Activated CD4-positive, CD25-positive, alpha-beta regulatory T cell treated with anti-CD3 and anti-CD28 coated beads, Interleukin-2, amount 50 U/mL, for 24 hours (primary cell): ENCODE measurements at places on chromosomes 4 and X.

- ATAC-seq, result no peak
Measured at GRCh38 chr4:118280501-118281218, 72.1 kb downstream of the PRSS12 start.

GRCh38 chr4:29243851-29244250 lies 1476.3 kb upstream of the PCDH7 start:
- ATAC-seq, result no peak

- no peak for ATAC-seq
Measured at GRCh38 chr4:89572224-89572858, 264.6 kb downstream of the SNCA start.

DNA sequence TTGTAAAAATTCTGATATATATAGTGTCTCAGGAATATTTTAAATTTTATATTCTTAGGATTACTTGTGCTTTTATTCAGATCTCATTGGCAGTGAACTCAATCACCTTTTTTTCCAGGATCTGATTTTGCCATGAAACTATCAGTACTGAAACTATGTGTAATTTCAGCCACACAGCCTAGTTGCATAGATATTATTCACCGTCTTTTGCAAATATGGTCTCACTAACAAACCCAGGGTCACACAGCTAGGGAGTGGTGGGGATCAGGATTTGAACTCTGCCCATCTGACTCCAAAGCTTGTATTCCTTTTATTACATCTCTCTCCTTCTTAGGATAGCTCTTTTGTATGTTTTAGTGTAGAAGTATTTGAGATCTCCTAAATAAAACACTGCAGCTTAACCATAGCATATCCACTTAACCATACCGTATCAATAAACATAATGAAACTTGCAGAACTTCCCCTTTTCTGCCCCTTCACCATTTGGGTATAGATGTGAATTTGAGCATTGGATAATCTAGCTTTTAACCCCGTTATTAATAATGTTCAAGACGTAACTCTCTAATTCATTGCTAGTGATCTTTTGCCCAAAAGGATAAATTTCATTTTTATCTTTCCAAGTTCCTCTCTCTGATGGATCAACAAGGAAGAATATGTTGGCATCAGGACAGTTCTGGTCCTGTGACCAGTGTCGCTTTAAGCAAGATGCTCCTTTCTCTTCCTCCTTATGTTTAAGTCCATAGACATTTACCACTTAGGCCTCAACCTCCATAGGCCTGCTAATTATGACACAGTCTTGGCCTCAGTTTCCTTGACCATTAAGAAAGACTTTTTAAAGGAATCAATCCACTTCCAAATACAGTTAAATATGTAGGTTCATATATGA lies 74.6 kb downstream of the RAPGEF2 start:
- ATAC-seq, result no peak

DNA sequence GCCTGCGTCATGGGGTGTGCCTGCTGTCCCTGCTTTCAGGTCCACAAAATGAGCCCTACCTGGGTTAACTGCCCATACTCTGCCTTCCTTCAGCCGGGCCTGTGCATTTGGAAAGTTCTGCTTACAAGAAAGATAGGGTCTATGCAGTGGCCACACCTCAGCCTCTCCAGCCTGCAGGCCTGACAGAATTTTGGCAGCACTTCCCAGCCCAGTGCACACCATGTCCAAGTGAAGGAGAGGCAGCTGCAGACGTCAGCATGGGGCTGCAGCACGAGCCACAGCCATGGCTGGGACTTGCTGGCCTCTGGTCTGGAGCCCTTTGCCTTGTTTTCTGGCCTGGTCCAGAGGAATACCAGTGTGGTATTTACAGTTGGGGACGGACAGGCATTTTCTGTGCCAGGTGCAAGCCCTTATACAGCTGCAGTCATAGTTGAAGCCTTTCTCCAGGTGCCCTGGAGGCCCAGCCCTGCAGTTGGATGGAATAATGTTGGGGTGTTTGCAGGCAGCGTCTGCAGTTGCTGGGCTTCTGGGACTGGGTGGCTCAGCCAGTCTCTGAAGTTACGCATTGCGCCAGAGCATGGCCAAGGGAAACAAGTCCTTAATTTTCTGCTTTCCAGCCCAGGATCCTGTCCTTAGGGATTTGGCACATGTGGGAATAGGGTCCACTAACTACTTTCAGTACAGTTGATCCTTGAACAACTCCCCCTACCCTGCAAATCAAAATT lies 26.2 kb downstream of the JADE1 start:
- no peak for ATAC-seq

GRCh38 chrX:68429216-68429615 lies 4.1 kb downstream of the OPHN1 start:
- ATAC-seq, result no peak

GRCh38 chr4:158850800-158851644 lies 82.2 kb downstream of the FNIP2 start:
- no peak for ATAC-seq

DNA sequence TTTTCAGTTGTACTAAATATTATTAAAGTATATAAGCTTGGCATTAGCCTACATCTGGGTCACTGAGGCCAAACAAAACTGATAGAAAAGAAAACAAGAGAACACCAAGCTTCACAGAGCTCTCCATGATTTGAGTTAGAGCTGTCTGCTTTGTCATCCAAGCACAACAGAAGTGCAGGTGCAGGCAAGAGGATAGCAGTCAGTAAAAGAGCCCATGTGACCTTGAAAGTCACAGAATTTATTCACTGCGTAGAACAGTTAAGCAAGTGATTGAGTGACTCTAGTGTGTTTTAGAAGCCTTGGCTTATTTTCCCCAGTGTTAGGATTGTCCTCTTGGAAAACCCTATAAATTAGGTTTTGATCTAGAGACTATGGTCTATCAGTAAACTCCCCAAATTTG lies 49.4 kb upstream of the PRDM5 start:
- ATAC-seq, result no peak

DNA sequence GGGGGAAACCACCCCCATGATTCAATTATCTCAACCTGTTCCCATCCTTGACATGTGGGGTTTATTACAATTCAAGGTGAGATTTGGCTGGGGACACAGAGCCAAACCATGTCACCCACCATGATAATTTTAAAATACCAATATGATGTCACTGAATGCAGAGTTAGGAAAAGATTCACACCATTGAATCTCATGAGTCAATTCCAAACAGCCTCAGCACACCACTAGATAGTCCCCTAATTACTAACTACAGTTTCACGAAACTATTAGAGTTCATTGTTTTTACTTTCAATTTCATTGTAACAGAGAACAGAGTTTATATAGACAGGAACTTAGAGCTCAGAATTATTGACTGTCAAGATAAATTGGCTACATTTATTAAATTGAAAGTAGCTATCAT lies 410.2 kb downstream of the FAM47A start:
- ATAC-seq, result no peak

- ATAC-seq, result no peak
Measured at GRCh38 chr4:150371869-150372268, 210.1 kb upstream of the MAB21L2 start.

GRCh38 chr4:150648123-150648522 lies 66.2 kb downstream of the MAB21L2 start:
- ATAC-seq, result no peak

- ATAC-seq, result no peak
Measured at GRCh38 chr4:8410641-8411271, 29.8 kb downstream of the ACOX3 start.

- ATAC-seq, result no peak
Measured at GRCh38 chr4:168541266-168541953, 44.6 kb downstream of the PALLD start.

DNA sequence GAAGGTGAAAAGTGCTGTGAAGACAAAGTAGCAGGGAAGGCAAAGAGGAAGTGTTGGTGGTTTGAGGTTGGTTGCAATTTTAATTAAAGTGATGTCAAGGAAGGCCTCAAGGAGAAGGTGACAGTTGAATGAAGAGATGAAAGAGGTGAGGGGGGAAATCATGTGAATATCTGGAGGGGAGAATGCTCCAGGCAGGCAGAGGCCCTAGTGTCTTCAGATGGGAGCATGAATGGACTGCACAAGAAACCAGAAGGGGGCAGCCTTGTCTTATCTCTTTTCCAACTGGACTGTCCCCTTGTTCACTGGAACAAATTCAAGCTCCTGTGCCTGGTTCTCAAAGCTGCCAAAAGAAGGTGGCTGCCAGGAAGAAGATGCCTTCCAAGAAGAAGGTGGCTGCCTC lies 68.4 kb downstream of the MAOB start:
- ATAC-seq, result no peak

GRCh38 chrX:129540068-129540653 lies at the start of gene OCRL:
Gene OCRL, plus strand, starts transcription at chrX:129540259. Its CDS starts 181 bp downstream, at chrX:129540440.
- peak; percentile 48 for ATAC-seq

GRCh38 chr4:169167957-169168858 lies 102.5 kb downstream of the SH3RF1 start:
- peak; percentile 13 for ATAC-seq
